Astrocyte of the hippocampus (primary cell): ENCODE measurements at places on chromosomes 2 and 18.

GRCh38 chr2:174166261-174166660 lies 82.1 kb downstream of the OLA1 start:
- peak; percentile 17 for DNase-seq

DNA sequence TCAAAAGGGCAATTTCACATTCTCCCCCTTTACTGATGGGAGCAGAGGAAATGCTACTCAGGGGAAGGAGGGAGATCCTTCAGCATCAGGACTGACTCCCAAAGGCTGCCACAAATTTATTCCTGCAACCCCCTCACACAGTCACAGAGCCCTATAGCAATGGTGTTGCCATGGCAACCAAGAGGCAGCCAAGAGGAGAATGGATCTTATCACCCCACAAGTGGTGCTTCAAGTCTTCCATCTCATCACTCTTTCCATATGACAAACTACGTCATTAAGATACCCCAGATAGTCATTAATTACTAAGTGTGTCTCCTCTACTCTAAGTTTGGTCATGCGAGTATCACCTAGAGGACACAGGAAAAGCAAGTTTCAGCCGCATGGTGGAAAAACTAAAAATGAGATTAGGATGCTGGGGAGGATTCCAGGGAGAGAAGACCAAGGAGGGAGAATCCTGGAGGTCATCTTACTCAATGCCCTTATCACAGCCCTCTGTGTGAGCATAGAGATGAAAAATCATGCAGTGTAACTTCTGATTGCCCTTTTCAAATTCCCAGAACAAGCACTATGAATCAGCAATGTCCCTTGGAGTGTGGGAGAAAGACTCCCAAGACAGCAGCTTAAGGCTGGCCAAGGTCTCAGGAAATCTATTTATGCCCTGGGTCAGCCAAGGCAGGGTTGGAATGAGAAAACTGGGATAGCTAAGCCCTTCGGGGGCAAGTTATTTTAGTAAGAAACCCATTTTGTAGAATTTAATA lies 885.7 kb upstream of the KLHL29 start:
- DNase-seq: no peak

- no peak for DNase-seq
These were observed 302.2 kb upstream of the MAP2 start for GRCh38 chr2:209121691-209122090.

DNA sequence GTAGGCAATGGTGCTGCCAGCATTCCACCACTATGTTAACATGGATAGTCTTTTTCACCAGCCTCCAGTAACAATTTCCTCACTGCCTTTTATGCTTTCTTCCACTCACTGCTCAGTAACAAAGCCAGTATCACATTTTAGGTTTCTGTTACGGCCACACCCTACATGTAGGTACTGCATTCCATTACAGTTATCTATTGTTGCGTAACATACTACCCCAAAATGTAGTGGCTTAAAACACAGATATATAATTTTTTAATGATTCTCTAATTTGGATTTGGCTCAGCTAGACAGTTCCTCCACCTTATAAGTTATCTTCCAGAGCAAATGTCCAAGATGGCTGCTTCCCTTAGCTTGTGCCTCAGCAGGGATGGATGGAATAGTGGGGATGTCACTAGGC lies 498.7 kb upstream of the ACVR2A start:
- DNase-seq: no peak

GRCh38 chr18:62607302-62607701 lies 84.5 kb downstream of the ZCCHC2 start:
- DNase-seq: no peak

GRCh38 chr18:35029770-35030169 lies 11.4 kb upstream of the MAPRE2 start:
- DNase-seq: no peak

DNA sequence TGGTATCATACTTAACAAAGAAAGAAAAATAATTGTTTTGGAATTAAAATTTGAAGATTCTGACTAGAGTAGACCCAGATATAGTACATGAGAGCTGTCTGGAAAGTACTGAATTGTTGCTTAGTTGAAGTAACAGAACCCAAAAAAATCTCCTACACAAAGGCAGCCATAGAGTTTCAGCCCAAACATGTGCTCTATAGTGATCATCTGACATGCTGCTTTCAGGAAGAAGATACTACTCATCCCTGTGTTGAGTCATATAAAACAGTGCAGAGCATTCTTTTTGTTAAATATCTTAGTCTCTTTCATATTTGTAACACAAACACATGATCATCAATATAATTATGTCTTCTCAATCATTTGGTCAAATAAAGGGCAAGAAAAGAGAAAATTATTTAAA lies 84.8 kb upstream of the PTPRM start:
- DNase-seq: no peak

DNA sequence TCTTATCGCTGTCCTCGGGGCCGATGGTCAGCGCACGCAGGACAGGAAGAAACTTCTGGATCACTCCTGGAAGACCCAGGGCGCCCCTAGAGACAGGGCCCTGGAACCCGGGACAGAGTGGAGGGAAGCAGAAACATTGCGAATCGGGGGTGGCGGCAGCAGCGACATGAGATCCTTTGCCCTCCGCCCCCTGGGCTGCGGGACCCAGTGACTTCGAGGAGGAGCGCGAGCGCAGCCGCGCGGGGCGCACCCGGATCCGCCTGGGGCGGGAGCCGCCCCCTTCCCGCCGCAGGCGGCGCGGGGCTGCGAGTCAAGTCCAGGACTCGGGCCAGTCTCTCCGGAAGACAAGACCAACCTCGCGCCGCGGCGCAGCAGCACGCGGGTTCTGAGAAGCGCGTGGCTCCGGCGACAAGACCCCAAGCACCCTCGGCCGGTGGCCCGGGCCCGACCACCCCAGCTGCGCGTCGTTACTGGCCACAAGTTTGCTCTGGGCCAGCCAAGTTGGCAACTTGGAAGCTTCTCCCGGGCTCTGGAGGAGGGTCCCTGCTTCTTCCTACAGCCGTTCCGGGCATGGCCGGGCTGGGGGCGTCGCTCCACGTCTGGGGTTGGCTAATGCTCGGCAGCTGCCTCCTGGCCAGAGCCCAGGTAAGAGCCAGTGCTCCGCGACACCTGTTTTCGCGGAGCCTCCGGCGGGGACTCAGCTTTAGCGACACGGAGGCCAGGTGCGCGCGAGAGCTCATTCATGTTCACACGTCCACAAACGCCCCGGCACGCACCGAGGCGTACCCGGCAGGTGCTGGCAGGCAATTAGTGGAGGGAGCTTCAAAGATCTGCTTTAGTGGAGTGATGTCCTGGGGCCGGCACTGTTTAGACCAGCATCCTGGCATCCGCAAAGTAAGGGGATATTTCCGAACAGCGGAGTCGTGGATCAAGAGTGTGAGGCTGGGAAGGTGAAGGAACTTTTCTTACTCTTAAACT lies at the start of gene PTH2R:
Gene PTH2R (plus strand): TSS at position 319 of the 978 bp plus-strand sequence. CDS start 252 bp downstream, at position 571.
- DNase-seq: peak; percentile 47

- DNase-seq: no peak
These were observed 83.1 kb downstream of the EPAS1 start for GRCh38 chr2:46380038-46380940.

- no peak for DNase-seq
These were observed 228.7 kb downstream of the ATAD2B start for GRCh38 chr2:23698116-23698693.
